ENCODE measurements at places on chromosomes 2 and 18. TPM values are rescaled to one million over a fixed set of nuclear protein-coding genes. Genes with fewer than 3 reads are reported as not detected.

Gene IL1R1
- 43.2 TPM for total RNA-seq

Gene SERPINB4
- not detected for total RNA-seq

Gene KCNIP3
- total RNA-seq, result 3.4 TPM

DNA sequence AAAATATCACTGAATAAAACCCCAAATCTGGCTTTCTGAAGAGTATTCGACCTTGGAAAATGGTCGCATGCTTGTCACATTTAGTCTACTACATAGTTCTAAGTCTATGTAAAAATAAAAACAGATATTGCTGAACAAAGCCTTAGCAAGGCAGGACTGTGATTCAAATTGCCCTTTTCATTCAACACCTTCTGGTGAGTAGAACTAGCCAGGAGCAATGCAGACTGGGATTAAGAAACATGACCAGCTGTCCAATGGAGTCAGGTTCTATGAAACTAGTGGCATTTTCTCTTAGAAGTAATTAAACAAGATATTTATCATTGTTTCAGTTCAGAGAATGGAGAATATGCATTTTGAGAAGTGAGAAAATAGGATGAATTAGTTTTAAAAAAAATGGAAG is 1260.5 kb upstream of the ACVR2A start:
- no peak for DNase-seq

GRCh38 chr2:240298117-240298790 is 137.2 kb upstream of the GPC1 start:
- DNase-seq, result no peak

DNA sequence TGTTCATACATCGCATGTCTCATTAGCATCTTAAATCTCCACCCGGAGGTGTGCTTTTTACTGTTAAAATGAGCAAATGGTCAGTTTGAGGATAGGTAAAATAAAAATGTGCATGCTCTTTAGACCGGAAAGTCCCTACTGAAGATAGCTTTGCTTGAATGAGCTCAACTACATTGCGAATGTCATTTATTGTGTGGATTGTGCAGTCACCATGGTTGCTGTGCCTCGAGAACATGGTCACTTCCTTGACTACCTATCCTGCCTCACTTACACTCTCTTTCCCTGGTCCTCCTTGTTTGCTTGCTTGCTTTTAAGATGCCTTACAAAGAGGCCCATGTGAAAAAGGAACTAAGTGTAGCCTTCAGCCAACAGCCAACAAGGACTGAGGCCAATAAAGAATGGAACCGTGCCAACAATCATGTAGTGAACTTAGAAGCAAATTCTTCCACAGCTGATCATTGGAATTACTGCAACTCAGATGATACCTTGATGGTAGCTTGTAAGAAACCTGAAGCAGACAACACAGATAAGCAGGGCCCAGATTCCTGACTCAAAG is 72.2 kb upstream of the BARD1 start:
- no peak for DNase-seq

- DNase-seq, result no peak
Measured at GRCh38 chr2:135997380-135997779, 12.0 kb upstream of the DARS1 start.

GRCh38 chr2:69848186-69848790 is 18.8 kb downstream of the GMCL1 start:
- no peak for DNase-seq

Data from right cardiac atrium (tissue), 5 donors.